ENCODE measurements at places on chromosomes 3 and 15. TPM values are rescaled to one million over a fixed set of nuclear protein-coding genes. Genes with fewer than 3 reads are reported as not detected.
A peak's percentile ranks its signal among the peaks of the same experiment; 100 is the strongest.

GRCh38 chr3:95356764-95357501 lies 1294.1 kb downstream of the NSUN3 start:
- no peak for DNase-seq

GRCh38 chr3:178676942-178677790 lies 140.9 kb downstream of the KCNMB2 start:
- DNase-seq: no peak

- no peak for DNase-seq
These were observed 218.2 kb downstream of the ATP8B4 start for GRCh38 chr15:49900903-49901235.

GRCh38 chr3:187994221-187995042 lies 159.5 kb upstream of the LPP start:
- DNase-seq: peak; percentile 29

GRCh38 chr3:10764259-10765051 lies 51.6 kb upstream of the SLC6A11 start:
- DNase-seq: no peak

GOLGA6L7 gene
- not detected for total RNA-seq

DNA sequence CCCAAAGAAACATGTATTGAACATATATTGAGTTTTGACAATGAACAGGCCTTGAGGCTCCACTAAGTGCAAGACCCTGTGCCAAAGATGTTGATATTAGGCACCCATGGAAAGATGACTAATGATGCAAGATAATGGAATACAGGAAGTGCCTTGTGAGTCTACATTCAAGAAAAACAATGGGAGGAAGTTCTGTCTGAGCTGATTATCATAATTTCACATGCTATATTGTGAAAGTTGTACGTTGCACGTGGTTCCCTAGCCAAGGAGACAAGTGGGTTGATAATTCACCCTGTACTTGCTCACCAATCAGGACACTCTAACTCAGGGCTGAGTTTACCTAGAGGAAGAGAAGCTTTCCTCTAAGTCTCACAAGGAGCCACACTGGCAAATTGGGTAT lies 186.9 kb upstream of the STAC start:
- DNase-seq: peak; percentile 9

DNA sequence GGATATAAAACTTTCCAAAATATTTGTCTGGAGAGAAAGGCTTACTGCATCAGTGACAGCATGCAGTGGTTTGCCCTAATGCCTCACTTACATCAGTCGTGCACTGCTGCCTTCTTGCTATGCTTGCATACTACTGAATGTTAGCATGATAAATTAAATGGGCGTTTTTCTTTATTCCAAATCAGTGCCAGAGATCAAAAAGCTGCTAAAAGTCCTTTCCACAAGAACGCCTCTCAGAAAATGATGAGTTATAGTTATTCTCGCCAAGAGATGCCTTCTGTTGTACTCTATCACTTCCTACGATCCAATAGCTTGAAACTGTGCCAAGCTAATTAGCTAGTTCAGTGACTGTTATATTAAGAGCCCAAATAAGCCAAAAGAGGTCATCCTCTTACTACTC lies 345.8 kb upstream of the ROBO2 start:
- DNase-seq: no peak

DNA sequence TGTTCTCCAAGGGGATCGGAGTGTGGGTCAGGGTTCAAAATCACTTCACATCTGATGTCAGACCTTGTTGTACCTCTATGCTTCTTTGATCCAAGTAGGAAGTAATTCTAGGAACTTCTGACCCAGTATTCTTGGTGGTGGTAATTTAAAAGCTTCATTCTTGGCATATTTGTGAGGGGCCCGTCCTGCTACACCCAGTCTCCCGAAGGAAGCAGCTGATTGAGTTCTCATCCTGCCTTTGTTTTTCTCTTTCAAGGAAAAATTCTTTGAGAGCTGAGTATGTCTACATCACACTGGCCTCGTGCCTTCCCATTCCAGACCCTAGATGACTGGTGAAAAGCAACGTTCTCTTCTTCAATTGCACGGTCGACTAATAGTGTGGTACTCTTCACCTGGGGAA lies 234.4 kb upstream of the TPRG1 start:
- no peak for DNase-seq

CHRNA7 gene
- 1.0 TPM for total RNA-seq

ESYT3 gene
- total RNA-seq: 1.6 TPM

DNA sequence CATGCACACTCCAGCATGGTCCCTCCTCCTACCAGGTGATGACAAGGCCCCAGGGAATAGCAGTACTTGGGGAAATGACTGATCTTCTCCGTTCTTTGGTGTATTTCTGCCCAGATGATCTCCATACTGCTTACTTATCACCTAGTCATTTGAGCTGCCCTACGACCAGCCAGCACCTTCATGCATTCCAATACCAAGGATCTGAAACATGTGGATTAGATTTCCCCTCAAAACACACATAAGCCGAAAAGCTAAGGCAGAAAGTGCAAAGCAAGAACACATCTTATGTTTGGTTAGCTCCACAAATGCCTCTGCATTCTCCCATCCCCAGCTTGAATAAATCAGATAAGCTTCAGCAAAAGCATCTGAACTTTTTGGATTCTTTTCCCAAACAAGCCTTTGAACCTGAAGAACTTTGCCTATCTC lies 64.8 kb upstream of the BCL6 start:
- no peak for DNase-seq

- peak; percentile 19 for DNase-seq
These were observed 71.2 kb upstream of the SOX14 start for GRCh38 chr3:137692803-137693431.

GRCh38 chr3:88744896-88745295 lies 362.5 kb upstream of the EPHA3 start:
- DNase-seq: no peak

CCDC54 gene
- not detected for total RNA-seq

ELL3 gene
- total RNA-seq: 15.0 TPM

DNA sequence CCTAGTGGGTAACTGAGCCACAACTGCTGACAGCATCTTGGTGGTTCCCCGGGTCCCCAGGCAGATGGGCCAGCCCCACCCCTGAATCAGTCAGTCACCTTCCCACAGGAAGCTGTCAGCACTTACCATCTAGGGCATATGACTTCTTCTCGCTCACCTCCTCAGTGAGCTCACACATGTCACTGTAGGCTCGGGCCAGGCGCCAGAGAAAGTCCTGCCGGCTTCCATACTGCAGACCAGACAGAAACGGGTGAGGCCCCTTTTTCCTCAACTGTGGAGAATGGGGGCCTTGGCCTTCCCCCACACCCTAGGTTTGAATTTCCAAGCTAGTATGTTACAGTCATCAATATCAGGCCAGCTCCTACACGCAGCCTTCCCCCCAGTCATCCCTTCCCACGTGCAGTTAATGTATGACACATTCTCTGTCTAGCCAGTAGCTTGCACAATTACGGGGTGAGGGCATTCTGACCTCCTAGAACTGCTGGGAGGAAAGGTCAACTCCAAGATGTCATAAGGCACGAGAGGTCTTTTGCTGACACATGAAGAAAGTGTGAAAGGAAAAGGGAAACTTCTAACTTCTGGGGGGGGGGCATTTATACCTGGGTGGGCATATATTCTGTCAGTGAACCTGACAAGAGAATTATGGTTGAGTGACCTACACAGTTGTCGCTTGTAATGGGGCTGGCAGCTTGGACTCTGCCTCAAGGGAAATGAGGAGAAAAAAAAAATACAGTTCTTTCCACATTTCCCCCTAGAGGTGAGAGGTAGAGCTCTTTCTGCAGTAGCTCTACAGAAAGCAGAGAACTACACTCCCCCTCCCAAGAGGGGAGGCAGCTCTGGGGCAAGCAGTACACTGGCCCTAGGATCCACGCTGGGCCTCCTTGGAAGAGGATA lies 10.9 kb downstream of the RMDN3 start:
- no peak for DNase-seq

DNA sequence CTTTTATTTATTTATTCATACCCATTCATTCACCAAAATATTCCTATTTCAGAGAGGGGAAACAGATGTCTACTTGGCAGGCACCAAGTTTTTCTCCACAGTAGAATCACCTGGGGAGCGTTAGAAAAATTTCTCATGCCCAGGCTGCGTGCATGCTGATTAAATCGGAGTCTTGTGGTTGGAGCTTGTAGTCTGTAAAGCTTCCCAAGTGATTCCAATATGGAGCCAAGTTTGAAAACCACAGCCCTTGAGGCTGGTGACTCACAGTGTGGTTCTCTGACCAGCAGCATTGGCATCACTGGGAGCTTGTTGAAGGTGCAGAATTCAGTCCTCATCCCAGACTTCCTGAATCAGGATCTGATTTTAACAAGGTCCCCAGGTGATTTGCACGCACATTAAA lies 49.7 kb downstream of the PDHB start:
- DNase-seq: peak; percentile 99

- no peak for DNase-seq
These were observed 94.3 kb upstream of the CBLB start for GRCh38 chr3:105963161-105963560.

GRCh38 chr3:66211779-66212178 lies 9.0 kb upstream of the SLC25A26 start:
- DNase-seq: no peak

GRCh38 chr3:115341208-115341607 lies 194.1 kb upstream of the ZBTB20 start:
- peak; percentile 80 for DNase-seq

GRCh38 chr15:29669823-29670222 lies 152.4 kb downstream of the TJP1 start:
- peak; percentile 86 for DNase-seq

GRCh38 chr15:80456517-80457492 lies 52.6 kb downstream of the ARNT2 start:
- DNase-seq: no peak

CYP8B1 gene
- total RNA-seq: not detected

UACA gene
- 26.7 TPM for total RNA-seq

DNA sequence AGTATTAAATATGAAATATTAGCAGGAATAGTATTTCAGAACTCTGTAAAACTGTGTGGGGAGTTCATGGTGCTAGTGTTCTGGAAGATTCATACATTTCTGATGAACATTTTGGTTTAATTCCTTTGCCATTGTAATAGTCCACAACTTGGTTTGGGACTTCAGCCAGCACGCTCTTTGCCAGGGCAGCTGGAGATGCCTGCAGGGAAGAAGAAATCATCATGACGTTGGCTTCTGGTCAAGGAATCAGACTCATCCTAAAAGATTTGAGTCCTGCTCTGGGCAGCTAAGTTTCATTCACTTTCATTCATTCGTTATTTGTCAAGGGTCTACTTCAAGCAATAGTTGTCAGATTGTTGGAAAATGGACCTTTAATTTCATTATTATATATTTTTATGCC lies 32.4 kb upstream of the MRPL3 start:
- peak; percentile 78 for DNase-seq

GRCh38 chr3:172280406-172281051 lies 167.7 kb downstream of the GHSR start:
- no peak for DNase-seq

VPS39 gene
- total RNA-seq: 46.4 TPM

DNA sequence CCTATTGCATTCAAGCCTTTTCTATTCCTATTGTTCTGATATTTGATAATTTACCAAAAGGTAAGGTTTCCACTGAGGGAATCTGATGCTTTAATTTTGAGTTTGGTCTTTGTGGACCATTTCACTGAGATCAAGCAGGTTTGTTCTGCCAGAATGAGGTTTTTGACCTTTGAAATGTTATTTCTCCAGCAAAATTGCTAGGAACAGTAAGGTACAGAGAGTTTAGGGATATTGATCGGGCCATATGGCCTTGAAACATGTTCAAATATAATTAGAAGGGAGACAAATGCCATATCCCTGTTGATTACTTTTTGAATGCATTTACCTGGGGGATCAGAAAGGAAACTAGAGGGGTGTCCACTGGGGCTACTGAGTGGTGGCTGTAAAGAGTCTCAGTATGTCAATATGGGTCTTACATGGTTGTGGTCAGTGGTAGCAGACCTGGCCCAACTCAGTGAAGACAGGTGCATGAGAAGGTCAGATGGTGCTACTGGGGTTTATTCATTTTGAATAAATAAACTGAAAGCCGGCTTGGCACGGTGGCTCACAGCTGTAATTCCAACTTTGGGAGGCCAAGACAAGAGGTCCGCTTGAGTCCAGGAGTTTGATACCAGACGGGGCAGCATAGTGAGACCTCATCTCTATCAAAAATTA lies 100.2 kb downstream of the SV2B start:
- DNase-seq: no peak

DNA sequence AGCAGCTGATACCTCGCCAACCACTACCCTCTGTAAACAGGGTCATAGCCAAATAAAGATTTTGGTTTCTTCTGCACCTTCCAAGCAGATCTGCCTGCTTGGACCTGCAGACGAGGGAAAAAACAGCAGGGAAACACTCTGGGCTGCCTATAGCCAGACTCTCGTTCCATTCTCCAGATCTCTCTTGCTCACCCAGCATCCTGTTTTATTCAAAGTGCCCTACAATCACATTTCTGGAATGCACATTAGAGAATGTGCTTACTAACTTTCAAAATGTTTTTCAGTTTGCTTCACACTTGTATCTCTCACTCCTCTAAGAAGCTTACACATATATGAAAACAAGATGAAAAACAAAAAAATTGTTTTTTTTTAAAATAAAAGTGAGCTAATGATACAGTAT lies 71.4 kb downstream of the MLH1 start:
- DNase-seq: no peak

DNA sequence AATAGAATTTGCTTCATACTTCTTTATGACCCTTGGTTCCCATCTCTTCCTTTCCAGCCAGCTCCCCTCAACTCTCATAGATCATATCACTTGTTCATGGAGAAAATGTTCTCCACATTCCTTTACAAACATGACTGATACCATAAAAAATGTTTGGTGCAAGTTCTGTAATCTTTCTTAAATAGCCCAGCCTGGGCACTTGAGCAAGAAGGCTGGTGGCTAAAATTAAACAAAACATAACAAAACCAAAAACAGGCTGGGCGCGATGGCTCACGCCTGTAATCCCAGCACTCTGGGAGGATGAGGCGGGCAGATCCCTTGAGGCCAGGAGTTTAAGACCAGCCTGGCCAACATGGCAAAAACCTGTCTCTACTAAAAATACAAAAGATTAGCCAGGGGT lies 8.9 kb upstream of the POLR2M start:
- DNase-seq: no peak

GRCh38 chr3:11053926-11054503 lies 61.5 kb downstream of the SLC6A1 start:
- peak; percentile 52 for DNase-seq

DNA sequence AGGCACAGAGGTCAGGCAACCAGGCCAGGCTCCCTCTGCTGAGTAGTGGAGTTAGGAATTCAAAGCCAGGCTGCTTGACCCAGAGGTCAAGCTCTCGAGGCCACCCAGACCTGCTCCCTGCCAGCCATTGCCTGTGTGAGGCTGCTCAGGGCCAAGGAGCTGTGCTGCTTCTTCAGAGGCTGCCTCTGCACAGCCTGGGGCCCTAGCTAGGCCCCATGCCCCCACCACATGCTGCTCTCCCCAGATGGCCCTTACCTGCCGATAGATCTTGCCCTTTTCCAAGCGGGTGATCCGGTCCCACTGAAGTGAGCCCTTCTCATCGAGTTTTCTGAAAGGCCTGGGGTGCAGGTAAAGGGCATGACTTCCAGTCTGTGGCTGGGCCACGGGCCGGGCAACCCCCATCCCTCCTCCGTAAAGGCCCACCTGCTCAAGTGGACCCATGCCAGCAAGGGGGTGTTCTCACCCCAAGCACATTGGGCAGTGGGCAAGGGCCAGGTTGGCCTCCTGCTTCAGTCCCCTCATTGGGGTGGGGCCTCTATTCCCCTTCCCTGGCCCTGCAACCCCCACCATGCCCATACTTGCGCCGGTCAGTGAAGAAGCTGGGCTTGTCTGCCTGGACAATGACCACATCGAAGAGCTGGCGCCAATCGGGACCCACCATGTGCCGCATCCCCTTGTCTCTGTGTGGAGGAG lies 6.5 kb downstream of the NT5DC2 start:
- no peak for DNase-seq

GASK1A gene
- 1.9 TPM for total RNA-seq
